ENCODE measurements at places on chromosomes 12 and 14.

GRCh38 chr12:45540661-45541341 lies 188.7 kb upstream of the ARID2 start:
- no peak for DNase-seq

GRCh38 chr14:73461478-73462047 lies 3.2 kb upstream of the NUMB start:
- DNase-seq, result peak; percentile 59

- no peak for DNase-seq
Measured at GRCh38 chr14:83958359-83958758, 1571.6 kb upstream of the FLRT2 start.

DNA sequence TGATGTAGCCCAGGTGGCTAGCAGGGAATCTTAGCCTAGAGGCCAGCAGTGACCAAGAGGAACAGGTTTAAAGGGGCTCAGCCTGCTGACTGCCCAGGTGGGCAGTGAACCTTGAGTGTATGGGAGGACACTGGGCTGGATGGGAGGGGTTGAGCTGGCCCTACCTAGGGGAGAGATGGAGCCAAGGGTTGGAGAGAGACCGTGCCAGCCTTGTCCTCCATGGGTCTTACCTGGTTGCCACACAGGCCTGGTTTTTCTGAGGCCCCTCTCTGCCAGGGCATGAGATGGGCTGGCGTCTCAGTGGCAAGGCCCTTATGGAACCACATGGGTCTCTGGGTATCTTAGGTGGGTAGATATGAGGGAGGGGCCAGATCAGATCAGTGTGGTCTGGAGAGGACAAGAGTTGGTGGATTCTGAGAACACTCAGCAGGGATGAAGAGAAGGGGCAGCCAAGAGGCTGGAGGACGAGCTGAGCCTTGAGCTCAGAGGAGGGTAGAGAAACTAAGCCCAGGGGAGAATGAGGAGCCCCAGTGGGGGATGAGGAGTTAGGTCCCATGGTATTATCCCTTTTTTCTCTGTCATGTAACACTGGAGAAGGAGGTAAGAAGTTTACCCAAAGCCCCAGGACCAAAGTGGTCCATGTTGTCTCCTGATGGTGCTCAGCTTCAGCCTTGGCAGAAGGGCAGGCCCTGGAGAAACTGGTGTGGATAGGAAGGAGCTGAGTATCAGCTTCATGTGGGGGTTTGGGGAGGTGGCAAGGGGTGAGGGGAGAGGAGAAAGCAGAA lies 3.7 kb downstream of the GZMB start:
- DNase-seq, result no peak

DNA sequence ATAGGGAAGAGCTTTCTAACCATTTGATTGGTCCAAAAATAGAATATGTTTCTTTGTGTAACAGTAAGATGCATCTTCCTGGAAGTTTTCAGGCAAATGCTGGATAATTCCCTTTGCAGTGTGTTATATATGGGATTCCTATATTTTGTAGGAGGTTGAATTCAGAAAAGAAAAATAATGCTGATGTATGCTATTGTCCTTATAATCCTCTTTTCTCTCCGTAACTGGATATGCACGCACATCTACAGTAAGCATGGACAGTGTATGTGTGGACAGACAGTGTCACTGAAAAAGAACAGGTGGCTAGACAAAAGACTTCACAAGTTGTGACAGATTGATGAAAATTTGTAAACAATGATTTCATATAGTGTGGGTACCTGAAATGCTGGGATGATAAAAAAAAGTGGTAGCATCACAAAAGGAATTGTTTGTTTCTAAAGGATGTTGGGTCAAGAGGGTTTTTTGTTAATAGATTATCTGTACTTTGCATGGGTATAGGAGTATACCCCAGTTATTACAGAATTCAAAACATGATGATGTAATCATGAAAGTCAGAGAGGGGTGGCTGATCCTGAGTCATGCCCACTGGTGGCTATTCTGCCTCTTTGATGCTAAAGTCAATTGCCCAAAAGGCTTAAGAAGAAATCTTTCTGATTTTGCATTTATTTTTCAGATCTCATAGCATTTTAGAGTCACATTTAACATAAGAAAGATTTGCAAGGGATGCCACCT lies 160.7 kb upstream of the TMTC1 start:
- DNase-seq, result no peak

Measured in BE2C (cell line).